DMS53 (cell line): ENCODE measurements at places on chromosomes 13 and 19.

GRCh38 chr19:31119951-31120690 is 229.1 kb downstream of the TSHZ3 start:
- DNase-seq, result no peak

DNA sequence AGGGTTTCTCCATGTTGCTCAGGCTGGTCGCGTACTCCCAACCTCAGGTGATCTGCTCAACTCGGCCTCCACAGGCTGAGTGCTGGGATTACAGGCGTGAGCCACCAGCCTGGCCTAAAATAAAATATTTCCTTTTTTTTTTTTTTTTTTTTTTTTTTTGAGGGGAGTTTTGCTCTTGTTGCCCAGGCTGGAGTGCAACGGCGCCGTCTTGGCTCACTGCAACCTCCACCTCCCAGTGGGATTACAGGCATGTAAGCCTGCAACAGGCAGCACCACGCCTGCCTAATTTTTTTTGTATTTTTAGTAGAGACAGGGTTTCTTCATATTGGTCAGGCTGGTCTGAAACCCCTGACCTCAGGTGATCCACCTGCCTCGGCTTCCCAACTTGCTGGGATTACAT is 4.9 kb downstream of the ZNF506 start:
- DNase-seq, result no peak

- peak; percentile 38 for DNase-seq
Measured at GRCh38 chr19:23345838-23346237, 49.4 kb downstream of the ZNF91 start.

DNA sequence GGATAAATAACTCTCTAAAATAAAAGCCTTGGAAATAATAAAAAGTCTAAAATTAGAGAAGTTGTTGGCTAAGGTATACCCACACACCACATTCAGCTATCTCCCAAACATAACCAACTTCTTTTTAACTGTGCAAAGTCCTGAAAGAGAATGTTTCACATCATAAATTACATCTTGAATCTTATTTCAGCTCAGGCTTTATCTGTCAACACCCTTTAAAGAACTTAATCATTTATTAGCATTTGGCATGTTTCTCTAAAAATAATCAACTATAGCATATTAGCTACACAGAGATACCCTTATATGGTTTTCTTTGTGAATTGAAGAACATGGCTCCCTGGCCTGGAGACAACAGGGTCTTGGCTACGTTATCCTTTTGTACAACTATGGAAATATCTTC is 6.9 kb downstream of the EDNRB start:
- no peak for DNase-seq

- DNase-seq, result no peak
Measured at GRCh38 chr19:49999371-50000010, 25.7 kb downstream of the VRK3 start.

GRCh38 chr13:34914416-34914815 is 27.7 kb upstream of the NBEA start:
- no peak for DNase-seq

- no peak for DNase-seq
Measured at GRCh38 chr19:30204721-30205120, 167.5 kb upstream of the ZNF536 start.

DNA sequence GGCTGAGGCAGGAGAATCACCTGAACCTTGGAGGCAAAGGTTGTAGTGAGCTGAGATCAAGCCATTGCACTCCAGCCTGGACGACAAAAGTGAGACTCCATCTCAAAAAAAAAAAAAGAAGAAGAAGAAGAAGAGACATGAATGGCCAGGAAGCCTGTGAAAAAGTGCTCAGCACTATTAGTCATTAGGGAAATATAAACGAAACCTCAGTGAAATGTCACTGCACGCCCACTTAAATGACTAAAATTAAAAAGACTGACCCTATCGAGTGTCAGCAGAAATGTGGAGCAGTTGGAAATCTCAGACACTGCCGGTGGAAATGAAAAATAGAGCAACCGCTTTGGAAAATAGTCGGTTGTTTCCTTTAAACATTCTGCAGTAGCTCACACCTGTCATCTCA is 5.5 kb upstream of the TYROBP start:
- DNase-seq, result no peak

DNA sequence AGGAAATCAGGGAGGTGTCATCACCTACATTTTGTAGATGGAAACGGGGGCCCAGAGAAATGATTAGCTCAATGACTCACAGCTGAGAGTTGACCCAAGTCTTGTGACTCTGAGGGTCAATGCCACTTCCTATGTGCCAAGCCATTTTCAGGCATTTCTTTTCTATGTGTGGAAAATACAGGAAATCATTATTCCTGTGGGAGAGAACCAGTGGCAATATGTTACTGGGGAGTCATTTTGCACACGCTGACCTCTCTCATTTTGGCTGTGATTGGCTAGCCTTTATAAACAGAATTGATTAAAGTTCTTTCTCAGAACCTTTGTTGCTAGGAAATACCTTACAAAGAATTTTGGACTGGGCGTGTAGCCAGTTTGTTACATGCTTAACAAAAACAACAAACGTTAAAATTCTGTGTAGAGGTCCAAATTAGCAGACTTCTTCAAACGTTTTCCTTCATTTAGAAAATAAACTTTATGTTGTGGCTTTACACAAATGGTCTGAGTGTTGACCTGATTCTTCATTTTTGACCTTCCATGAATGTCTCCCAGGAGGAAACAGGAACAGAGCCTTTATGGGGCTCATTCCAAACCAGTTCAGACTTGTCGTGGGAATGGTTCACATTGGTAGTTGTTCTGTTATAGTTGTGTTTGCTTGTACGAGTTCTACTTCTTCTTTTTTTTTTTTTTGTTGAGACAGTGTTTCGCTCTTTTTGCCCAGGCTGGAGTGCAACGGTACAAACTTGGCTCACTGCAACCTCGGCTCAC is 11.4 kb downstream of the PCCA start:
- no peak for DNase-seq
